Astrocyte of the spinal cord (primary cell): ENCODE measurements at places on chromosomes 6 and 20.

DNA sequence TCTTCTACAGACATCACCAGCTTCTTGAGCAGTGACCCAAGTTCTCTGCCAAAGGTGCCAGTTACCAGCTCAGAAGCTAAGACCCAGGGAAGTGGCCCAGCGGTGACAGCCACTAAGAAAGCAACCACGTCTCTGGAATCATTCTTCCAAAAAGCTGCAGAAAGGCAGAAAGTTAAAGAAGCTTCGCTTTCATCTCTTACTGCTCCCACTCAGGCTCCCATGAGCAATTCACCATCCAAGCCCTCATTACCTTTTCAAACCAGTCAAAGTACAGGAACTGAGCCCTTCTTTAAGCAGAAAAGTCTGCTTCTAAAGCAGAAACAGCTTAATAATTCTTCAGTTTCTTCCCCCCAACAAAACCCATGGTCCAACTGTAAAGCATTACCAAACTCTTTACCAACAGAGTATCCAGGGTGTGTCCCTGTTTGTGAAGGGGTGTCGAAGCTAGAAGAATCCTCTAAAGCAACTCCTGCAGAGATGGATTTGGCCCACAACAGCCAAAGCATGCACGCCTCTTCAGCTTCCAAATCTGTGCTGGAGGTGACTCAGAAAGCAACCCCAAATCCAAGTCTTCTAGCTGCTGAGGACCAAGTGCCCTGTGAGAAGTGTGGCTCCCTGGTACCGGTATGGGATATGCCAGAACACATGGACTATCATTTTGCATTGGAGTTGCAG, 15.2 kb downstream of the GTPBP2 start:
- DNase-seq: no peak

DNA sequence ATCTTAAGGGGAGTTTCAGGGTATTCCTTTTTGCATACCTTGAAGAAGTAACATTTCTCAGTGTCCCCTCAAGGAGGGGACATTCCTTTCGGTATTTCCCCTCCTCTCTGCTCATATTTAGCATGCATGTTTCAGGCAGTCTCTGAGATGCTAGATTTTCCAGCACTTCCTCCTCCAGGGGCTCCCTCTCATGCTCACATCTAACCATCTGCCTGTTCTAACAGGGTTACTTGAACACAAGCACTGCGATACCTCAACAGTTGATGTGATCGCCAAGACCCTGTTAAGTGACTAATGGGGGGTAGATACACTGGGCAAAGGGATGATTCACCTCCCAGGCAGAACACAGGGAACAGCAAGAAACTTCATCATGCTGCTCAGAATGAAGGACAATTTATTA, 12.9 kb upstream of the MCM3 start:
- no peak for DNase-seq

DNA sequence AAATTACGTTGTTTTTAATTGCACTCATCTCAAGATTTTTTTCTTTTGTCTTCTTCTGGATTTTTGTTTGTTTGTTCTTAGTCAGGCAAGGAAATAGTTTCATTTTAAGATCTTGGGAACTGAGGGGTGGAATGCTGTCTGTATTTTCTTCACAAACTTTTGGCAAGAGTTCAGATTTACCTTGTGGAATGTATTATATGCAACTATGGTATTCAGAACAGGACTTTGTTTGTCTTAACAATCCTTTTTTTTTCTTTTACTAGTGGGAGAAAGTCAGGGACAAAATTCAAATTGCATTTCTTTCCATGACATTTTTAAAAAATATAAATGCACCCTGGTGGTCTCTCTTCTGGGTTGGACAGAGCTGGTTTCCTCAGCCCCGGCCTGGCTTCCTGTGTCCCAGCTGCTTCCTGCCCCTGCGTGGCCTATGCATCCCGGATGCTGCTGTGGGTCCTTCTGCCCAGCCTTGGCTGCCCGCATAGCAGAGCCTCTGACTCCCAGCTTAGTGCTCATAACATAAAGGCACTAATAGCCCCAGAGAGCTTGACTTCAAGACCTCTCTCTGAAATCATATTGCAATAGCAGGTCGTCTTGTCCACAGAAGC, 520.7 kb downstream of the QKI start:
- DNase-seq: no peak

- no peak for DNase-seq
These were observed 671.7 kb upstream of the CITED2 start for GRCh38 chr6:140046016-140046632.

DNA sequence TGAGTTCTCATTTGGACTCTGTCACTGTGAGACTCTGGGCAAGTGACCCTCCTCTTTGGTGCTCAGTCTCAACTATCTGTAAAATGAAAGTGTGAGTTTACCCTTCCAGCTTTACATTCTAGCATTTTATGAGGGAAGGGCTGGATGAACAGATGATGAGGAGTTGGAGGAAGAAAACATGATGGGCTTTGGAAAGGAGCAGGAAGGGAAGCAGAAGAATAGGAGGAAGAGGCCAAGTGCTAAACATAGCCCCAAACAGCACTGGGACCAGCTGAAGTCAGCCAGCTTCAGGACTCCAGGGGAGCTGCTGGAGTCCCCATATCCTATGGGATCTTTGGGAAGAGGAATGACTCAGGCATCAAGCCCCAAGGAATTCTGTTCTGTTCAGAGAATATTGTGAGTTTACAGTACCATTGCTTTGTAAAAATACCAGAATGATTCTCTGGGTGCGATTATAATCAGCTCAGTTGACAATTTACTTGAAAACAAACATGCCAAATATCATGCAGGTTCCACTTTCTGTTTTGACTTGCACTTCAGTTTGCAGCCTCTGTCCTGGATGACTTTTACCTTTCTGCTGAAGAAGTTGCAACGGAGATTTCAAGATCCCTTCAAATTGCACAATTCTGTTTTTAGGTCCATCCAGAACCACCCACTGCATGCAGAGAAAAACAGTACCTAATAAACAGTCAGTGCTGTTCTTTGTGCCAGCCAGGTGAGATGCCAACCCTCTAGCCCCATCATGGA, 3.2 kb downstream of the CD40 start:
- no peak for DNase-seq

GRCh38 chr6:41371992-41372831, 36.8 kb downstream of the NCR2 start:
- DNase-seq: peak; percentile 24

DNA sequence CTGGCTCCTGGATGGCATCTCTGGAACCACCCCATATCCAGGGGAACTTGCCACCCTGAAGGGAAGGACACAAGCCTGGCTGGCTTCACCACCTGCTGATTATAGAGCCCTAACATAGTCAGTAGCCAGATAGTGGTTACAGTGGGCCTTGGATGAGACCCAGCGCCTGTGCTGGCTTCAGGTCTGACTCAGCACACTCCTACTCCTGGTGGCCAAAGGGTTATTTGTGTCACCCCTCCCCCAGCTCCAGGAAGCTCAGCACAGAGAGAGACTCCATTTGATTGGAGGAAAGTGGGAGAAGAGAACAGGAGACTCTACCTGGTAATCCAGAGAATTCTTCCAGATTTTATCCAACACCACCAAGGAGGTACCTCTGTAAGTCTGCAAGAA, 12.8 kb downstream of the SNX14 start:
- peak; percentile 70 for DNase-seq

DNA sequence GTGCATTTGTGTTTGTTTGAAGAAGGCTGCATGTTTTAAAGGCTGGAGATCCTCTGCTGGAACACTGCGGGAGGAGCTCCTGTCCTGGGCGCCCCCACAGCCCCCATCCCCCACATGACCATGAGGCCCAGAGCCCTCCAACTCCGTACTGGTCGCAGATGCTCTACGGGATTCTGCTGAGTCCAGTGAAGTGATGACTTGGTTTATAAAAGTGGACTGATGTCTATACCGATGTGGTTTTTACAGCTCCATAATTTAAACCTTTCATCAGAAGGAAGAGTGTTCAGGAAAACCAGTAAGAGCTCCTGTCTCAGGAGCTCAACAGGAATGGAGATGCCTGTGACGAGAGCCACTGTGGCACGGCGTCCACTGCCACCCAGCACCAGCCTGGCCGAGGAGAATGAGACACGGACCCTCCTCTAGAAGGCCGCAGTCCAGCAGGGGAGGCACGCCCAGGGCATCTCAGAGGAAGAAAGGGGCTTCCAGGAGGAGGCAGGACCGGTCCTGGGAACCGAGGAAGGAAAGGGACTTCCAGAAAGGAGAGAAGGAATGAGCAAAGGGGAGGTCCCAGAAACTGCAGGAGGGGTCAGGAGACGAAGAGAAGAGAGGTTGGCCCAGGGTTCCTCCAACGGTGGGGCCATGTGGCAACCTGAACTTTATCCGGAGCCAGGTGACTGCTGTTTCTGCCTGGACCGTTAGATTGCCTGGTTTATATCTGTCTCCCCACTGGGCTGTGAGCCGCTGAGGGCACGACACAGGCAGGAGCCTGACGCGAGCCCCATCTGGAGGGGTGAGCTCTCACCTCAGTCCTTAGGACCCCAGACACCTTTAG, 26.9 kb downstream of the BFSP1 start:
- DNase-seq: no peak

- no peak for DNase-seq
These were observed 3.6 kb upstream of the BRD2 start for GRCh38 chr6:32964776-32965175.

DNA sequence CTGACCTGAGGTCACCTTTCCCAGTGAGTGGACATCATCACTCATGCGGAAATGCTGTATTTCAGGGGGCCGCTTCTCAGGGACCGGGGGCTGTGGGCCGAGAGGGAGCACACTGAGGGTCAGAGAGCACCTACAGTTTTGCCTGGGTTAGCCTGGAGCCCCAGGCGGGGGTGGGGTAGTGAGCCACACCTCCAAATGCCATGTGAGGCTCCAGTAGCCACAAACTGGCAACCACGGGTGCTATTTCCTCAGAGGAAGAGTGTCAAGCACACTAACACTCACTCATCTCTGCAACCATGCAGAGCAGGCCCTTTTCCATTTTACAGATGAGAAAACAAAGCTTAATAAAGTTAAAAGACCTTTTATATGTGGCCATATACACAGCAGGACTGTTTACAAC, 4.7 kb downstream of the EHMT2 start:
- DNase-seq: no peak
